ENCODE measurements at places on chromosomes 6 and 20.

- DNase-seq, result no peak
Measured at GRCh38 chr20:37741055-37741454, 47.2 kb downstream of the CTNNBL1 start.

GRCh38 chr6:34743625-34744293 lies 13.5 kb upstream of the SNRPC start:
- no peak for DNase-seq

GRCh38 chr6:7473805-7474719 lies 67.4 kb upstream of the DSP start:
- no peak for DNase-seq

- no peak for DNase-seq
Measured at GRCh38 chr6:113011389-113011788, 664.3 kb downstream of the RFPL4B start.

- DNase-seq, result no peak
Measured at GRCh38 chr20:2485661-2486060, 15.1 kb upstream of the SNRPB start.
